ENCODE measurements at places on chromosomes 2 and 18.

DNA sequence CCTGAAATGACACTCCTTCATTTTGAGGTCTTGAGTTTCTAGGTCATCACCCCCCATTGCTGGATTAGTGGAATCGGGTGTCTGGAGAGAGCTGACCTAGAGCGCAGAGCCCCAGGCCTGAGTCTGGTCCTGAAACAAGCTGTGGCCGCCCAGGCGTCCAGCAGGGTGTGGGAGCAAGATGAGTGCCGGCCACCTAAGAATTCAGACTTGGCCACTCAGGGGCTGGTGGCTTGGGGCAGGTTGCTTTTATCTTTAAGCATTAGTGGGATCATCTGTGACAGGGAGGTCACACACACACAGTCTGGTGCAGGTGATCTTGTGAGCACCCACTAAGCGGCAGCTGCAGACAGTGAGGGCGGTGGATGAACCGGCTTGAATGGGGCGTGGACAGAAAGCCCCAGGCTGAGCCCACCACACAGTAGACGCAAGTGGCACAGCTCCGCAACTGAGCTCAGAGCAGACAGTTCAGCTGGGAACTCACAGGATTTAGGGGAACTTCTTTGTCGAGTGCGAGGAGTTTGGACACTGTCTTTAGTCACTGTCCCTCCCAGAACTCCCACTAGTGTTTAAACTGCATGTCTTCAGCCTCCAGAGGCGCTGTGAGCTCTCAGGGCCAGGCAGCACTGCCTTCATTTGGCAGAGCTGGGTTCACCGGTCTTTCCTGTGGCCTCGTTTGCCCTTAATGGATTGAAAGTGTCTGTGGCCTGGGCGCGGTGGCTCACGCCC is 21.5 kb downstream of the ITGB1BP1 start:
- DNase-seq, result no peak

DNA sequence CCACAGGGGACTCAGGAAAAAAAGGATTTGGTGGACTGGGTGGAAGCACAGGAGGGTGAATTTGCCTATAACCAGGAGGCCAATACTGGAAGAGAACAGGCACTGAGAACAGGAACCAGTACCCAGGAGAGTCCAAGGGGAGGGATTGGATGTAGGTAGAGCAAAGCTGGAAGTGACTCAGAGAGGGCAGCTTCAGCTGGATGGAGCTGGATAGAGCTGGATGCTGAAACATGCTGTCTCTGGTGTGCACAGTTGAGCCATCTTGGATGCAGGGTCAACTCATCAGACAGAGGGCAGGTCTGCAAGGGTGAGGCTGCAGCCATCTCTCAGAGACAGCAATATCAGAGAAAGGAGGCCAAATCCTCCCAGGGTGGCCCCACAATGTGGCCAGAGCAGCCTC is 134.0 kb downstream of the GALNT14 start:
- no peak for DNase-seq

DNA sequence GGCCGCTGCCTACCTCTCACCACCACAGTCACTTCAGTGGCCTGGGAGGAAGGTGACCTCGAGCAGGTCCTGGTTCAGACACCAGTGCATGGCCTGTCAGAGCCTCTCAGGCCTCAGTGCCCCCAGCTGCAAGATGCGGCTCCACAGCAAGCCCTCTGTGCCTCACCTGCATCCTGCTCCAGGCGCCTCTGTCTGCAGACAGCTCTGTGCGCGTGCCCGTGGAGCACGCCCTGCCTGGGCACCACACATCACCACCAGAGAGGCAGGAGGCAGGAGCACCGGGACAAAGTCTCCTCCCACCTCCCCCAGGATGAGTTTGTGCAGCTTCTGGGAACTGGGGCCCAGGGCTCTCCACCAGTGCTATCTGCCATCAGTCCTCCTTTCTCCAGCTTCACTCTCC is 98.7 kb downstream of the TFCP2L1 start:
- DNase-seq, result no peak

- DNase-seq, result no peak
Measured at GRCh38 chr2:198405311-198405710, 600.9 kb downstream of the PLCL1 start.

- no peak for DNase-seq
Measured at GRCh38 chr2:236526455-236527158, 43.0 kb upstream of the ACKR3 start.

DNA sequence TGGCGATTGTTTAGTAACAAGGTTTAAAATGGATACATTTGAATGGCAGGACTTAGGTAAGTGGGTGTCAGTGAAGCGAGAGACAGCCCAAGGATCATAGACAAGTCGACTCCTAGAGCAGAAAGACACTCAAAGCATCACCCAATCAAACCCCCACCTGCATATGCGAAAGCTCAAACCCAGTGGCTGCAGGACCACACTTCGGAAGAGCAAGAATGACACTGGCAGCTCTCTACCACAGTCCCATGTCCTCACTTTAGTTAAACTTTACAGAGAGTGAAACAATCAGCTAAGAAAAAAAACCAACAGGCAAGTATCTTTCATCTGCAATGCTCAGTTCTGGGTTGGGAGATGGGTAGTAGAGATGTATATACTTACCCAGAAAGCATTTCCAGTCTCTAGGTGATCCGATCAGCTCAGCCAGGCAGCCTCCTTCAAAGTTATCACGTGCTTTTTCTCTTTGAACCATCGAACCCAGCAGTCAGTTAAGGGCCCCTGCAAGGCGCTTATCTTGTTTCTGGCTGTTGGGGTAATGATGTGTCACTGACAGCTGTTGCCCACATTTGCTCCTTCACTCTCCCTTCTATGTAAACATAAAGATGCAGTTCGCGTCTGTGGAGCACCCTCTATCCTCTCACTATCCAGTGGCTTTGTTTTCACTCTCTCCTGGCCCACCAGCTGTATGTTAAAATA is 357.5 kb upstream of the ID2 start:
- no peak for DNase-seq

GRCh38 chr2:12727065-12727464 is 10.3 kb downstream of the TRIB2 start:
- no peak for DNase-seq

- DNase-seq, result no peak
Measured at GRCh38 chr2:46569766-46570165, 90.4 kb downstream of the TMEM247 start.

DNA sequence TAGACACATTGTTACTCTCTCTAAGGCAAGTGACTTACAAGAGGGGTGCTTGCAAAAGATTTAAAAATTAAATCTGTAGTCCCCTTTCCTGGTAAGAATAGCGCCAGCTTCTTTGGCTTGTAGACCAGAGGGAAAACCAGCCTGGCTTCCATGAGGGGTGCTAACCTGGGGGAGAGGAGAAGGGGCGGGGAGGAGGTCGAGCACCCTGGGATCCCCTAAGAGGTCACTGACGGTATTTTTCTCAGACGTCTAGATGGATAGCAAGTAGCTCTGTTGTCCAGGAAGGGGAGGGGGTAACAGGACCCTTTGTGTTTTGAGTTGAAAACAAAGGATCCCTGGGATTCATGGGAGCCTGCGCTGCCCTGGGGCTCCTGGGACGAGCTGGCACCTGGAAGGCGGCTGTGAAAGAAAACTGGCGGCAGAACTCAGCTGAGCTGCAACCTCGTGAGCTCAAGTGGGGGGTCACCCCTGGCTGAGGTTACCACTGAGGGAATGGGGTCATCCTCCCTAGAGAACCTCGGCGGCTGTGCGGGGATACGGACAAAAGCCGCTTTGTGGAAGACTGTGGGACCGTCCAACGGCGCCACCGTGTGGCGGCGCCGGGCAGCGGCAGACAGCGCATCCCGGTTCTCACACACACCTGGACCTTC is 37.8 kb upstream of the MRPL19 start:
- no peak for DNase-seq

DNA sequence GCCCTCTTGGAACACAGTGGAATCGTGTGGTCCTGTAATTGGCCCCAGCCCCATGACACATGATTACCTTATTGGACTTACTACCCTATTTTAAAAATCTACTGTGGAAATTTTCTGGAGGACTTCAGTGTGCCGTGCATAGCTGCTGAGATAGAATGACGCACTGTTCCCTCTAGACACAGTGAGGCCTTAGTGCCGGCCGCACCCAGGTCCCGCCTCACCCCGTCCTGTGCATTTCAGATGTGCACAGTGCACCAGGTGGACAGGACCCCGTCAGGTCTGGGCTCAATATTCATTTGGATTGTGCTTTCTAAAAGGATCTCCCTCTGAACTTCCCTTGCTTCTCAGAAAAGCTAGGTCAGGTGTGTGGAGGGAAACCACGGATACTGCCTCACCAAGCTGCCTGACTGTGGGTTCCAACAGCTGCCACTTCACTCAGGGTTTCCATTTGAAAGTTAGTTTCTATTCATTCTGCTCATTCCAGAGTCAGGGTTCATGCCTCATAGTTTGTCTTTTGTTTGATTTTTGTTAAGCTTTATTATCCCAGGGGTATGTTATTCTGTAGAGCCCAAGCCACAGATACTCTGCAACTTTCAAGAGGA is 155.8 kb downstream of the PTGR3 start:
- DNase-seq, result no peak

GRCh38 chr2:233353101-233353768 is 1.1 kb upstream of the DGKD start:
- DNase-seq, result no peak

DNA sequence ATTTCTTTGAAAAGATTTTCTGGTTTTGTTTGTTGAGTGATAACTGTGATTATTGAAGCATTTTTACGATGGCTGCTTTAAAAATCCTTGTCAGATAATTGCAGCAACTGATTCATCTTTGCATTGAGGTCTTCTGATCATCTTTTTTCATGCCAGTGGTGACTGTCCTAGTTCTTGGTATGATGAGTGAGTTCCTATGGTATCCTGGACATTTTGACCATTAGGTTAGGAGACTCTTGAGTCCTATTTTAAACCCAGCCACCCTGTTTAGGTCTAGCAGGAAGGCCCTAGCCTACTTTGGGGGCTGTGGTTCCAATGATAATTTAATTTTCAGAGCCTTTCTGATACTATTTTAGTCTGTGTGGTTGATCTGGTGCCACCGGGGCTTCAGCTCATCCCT is 72.7 kb upstream of the REV1 start:
- DNase-seq, result no peak

- DNase-seq, result no peak
Measured at GRCh38 chr2:176002688-176003210, 682 bp upstream of the LNPK start.

- DNase-seq, result no peak
Measured at GRCh38 chr2:126825316-126825715, 73.4 kb upstream of the TEX51 start.

DNA sequence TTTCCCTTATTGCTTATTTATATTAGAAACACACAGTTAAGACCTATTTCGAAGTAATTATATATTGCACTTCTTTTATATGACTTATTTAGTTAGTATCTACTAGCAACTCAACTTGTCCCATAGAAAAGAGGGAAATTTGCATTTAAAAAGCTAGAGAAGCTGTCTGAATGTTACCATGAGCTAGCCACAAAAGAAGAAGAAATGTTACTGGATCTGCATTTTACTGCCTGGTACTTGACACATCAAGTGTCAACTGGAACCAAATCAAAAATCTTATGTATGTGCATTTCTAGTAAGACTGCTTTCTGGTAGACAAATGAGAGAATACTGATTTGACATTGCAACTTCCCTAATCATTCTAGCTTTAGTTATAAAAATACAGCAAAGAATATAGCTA is 424.6 kb upstream of the VRK2 start:
- DNase-seq, result no peak

- no peak for DNase-seq
Measured at GRCh38 chr2:72113847-72114692, 33.6 kb downstream of the CYP26B1 start.

- no peak for DNase-seq
Measured at GRCh38 chr2:122384768-122385333, 629.4 kb downstream of the TSN start.

DNA sequence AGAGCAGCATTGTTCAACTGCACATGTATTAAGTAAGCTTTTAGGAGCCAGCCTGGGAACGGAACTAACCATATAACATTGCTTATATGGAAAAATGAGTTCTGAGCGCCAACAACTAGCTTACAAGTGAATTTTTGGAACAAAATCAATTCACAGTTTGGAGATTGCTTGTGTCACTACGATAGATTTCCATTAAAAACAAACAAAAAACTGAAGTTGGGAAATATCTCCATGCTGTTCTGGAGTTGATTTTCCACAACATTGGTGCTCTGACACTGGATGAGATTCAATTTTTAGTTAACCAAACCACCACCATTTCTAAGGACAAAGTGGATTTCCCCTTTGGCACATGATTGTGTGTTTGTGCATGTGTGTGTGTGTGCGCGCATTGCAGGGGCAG is 56.9 kb upstream of the ZNF397 start:
- no peak for DNase-seq

DNA sequence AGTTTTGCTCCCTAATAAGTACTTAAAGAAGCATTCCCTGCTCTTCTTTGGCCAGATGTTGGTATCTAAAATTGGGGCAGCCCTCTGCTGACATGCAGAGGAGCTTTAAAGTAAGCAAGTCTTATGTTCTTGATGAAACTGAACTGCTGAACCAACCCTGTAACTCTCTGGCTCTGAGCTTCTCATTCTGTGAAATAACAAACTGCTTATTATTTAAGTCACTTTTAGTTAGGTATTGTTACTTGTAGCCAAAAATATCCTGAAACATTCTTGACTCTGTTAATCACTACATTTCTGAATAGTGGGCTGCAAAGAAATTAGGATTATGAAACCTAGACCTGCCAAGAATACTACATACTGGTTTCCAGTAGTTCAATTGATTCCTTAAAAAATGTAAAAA is 15.5 kb downstream of the PPP3R1 start:
- no peak for DNase-seq

GRCh38 chr18:72456802-72457201 is 87.3 kb downstream of the CBLN2 start:
- DNase-seq, result no peak

DNA sequence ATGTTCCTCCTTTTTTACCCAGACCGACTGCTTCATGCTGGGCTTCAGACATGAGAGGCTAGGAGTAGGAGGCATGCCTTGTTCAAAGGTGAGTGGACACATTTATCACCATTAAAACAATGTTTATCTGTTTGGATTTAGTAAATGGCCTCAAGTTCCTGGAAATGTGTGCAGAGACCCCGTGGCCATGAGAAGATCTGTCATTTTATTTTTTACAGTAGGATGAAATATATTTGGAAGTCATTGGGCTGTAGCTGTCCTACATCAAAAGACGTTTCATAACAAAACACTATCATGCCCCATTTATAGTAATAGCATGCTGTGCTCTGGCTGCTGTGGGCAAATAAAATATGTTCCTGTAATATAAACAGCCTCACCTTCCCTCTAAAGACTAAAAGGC is 403.9 kb upstream of the TNP1 start:
- no peak for DNase-seq

- no peak for DNase-seq
Measured at GRCh38 chr2:200702646-200703118, 109.0 kb upstream of the BZW1 start.

DNA sequence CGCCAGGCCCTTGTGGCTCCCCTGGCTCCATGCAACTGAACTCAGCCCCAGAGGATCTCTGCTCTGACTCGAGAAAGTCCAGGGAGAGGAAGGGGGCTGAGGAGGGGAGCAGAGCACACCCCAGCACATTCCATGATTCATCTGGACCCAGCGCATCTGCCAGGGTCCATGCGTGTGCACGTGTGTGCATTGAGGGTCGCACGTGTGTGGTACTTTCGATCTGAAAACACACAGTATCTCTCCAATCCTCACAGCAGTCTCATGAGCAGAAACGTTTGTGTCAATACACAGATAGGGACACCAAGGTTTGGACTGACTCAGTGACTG is 146.4 kb upstream of the ID2 start:
- no peak for DNase-seq

All from amniotic stem cell (primary cell).